ENCODE measurements at places on chromosomes 12 and 14.

DNA sequence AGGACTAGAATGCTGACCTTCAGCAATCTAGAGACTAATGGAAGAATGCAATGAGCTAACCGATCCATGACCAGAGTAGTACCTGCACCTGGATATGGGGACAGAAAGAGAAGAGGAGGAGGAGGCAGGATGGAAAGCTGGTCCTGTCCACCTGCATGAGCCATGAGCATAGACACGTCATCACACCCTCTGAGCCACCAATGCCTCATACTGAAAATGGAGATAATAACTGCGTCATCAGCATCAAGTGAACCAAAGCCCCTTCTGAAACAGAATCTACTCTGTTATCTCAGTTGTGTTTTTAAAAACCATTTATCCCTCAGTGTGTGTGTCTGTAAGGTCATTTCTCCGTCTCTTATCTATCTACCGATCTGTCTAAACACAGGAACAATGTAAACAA, 327.0 kb downstream of the BCL11B start:
- DNase-seq, result no peak

DNA sequence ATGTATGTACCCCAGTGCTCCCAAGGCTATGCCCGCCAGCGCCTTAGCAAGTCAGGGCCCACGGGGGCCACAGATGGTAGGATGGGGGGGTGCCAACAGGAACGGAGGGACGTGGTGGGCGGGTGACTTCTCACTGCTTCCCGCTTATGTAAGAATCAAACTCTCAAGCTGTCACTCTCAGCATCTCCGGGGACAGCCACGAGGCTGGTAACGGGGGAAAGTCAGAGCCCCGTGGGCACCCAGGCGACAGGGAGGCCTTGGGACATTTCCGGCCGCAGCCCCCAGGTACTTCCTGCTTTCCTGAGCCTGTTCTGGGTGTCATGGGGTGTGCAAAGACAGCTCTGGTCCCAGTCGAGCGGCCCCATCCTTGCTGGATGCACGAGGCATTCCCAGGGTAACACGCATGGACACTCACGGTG, 59.3 kb downstream of the TESC start:
- DNase-seq, result peak; percentile 47

DNA sequence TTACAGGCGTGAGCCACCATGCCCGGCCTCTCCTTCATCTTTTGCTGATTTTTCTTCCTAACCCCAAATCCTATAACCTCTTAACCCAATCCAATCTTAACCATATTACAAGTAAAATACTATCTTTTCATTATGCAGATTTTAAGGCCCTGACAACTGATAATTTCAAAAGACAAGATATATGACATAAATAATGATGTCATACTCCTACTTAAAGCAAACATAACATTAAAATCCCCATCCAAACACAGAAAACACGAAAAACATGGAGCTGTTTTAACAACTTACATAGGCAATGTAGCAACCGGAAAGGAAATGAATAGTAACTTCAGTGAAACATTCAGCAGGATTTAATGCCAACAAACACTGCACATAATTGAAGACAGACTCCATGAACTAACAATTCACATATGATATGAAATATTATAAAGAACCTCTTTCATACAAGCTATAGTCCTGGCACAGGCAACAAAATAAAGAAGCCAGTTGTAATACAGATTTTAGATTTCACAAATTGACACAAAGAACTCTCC, 21.5 kb downstream of the USP44 start:
- DNase-seq, result no peak

DNA sequence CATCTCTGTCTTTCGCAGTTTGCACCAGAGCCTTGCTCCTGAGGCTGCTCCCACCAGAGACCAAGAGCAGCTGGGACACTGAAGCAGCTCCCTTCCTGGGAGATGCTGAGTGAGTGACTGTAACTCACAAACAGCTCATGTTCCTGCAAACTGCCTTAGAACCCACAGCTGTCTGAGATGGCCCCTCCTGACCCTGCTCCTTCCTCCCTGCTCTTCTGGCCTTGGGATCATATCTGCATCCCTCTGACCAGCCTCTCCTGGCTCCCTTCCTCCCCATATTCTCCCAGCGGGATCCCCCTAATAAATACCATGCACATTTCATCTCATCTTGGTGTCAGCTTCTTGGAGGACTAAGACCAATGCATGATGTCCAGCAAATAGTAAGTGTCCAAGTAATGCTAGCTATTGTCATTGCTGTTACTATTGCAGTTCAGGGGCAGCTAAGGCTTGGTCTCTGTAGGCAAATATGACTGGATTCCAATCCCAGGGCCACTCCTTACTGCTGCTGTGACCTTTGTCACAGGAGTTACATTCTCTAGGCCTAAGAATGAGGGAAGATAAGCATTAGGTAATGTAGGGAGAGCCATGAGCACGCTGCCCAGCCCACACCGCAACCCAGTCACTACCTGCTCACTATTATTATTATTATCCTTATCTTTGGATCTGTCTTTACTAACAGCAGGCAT, 47.9 kb downstream of the SYNE3 start:
- DNase-seq, result no peak

- DNase-seq, result no peak
Observed at GRCh38 chr14:92863286-92864080, 59.5 kb upstream of the CHGA start.

DNA sequence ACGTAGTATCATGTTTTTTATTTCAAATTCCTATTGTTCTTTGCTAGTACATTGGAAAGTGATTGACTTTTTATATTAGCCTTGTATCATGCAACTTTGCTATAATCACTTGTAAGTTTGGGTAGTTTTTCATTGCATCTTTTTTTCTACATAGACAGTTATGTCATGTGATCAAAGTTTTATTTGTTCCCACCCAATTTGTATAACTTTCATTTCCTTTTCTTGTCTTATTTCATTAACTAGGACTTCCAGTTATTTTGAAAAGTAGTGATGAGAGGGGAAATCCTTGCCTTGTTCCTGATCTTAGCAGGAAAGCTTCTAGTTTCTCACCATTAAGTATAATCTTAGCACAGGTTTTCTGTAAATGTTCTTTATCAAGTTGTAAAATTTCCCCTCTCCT, 9.8 kb upstream of the KRT6A start:
- DNase-seq, result no peak

- no peak for DNase-seq
Observed at GRCh38 chr14:32669391-32669790, 269.3 kb upstream of the NPAS3 start.

- DNase-seq, result no peak
Observed at GRCh38 chr12:100404769-100405407, 48.0 kb downstream of the SLC17A8 start.

GRCh38 chr12:131330106-131330815, 376.6 kb downstream of the ADGRD1 start:
- DNase-seq, result no peak

DNA sequence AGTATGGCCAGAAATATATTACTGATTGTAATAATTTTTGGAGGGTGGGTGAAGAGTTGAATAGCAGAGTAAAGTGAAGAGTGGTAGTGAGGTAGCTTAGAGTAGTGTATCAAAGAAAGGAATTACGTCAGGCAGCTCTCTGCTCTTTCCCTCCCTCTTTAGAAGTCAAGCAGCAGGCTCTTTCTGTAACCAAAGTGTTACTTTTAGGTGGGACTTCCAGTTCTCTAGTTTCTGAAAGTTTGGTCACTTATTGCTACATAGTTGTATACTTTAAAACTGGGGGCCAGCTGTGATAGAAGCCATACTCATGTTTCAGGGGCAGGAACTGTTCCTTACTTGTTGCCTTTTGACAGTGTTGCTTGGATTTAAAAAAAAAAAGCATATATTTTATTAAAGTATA, 30.6 kb downstream of the ATF7IP start:
- DNase-seq, result no peak

DNA sequence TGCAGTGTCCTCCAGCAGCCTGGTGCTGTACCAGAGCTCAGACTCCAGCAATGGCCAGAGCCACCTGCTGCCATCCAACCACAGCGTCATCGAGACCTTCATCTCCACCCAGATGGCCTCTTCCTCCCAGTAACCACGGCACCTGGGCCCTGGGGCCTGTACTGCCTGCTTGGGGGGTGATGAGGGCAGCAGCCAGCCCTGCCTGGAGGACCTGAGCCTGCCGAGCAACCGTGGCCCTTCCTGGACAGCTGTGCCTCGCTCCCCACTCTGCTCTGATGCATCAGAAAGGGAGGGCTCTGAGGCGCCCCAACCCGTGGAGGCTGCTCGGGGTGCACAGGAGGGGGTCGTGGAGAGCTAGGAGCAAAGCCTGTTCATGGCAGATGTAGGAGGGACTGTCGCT, 15.2 kb downstream of the C12orf43 start:
- DNase-seq, result no peak

- DNase-seq, result no peak
Observed at GRCh38 chr12:39327510-39327909, 115.4 kb downstream of the KIF21A start.

DNA sequence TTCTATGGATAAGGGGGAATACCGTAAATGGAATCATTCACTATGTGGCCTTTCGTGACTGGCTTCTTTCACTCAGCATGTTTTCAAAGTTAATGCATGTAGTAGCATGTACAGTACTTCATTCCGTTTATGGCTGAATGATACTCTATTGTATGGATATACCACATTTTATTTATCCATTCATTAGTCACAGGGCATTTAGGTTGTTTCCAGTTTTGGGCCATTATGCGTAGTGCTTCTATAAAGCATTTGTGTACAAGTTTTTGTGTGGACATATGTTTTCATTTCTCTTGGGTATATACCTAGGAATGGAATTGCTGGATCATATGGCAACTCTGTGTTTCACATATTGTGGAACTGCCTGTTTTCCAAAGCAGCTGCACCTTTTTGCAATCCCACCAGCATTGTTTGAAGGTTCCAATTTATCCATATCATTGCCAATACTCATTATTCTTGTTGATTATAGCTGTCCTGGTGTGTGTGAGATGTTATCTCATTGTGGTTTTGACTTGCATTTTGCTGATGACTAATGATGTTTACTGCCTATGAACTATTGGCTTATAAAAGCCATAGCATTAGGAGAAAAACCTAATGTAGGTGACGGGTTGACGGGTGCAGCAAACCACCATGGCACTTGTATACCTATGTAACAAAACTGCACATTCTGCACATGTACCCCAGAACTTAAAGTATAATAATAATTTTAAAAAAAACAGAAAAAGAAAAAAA, 45.5 kb downstream of the ATF7IP start:
- DNase-seq, result no peak

- no peak for DNase-seq
Observed at GRCh38 chr14:99136401-99136800, 135.6 kb downstream of the BCL11B start.

- DNase-seq, result no peak
Observed at GRCh38 chr12:67515679-67516340, 132.7 kb upstream of the DYRK2 start.

GRCh38 chr14:70181276-70181675, 7.5 kb downstream of the SLC8A3 start:
- no peak for DNase-seq

DNA sequence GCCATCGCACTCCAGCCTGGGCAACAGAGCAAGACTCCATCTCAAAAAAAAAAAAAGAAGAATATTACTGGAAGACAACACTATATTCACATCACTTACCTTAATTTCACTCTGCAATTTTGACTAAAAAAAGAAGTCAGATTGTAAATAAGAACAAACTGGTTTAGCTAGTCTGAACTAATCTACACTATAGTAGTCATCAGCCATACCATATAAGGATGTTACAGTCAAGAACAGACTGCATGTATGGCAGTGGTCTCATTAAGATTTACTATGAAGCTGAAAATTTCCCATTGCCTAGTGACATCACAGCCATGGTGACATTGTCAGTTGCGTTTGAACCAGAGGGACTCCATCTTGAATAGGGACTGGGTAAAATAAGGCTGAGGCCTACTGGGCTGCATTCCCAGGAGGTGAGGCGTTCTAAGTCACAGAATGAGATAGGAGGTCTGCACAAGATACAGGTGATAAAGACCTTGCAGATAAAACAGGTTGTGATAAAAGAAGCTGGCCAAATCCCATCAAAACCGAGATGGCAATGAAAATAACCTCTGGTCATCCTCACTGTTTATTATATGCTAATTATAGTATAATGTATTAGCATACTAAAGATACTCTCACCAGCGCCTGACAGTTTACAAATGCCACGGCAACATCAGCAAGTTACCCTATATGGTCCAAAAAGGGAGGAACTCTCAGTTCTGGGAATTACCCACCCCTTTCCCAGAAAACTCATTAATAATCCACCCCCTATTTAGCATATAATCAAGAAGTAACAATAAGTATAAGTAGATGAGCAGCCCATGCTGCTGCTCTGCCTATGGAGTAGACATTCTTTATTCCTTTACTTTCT, 51.2 kb downstream of the OSBPL8 start:
- DNase-seq, result no peak

- no peak for DNase-seq
Observed at GRCh38 chr14:92507174-92507768, 6.3 kb upstream of the RIN3 start.

DNA sequence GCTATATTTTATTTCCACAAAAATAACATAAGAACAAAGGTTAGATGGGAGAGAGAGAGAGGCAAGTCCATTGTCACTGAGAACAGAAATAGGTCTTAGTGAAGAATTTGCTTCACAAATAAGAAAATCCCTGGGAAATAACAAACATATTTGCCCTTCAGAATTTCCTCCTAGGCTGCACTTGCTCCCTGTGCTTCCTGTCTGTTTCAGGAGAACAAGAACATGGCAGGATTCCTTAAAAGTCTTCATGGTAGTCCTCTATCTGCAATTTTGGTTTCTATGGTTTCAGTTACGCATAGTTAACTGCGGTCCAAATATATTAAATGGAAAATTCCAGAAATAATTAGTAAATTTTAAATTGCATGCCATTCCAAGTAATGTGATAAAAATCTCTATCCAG, 34.1 kb downstream of the SENP1 start:
- no peak for DNase-seq

- DNase-seq, result no peak
Observed at GRCh38 chr14:61368114-61368710, 46.8 kb downstream of the PRKCH start.

GRCh38 chr12:57131896-57132744, 3.8 kb downstream of the LRP1 start:
- no peak for DNase-seq

GRCh38 chr14:99780690-99781089, 12.5 kb upstream of the EML1 start:
- DNase-seq, result no peak

DNA sequence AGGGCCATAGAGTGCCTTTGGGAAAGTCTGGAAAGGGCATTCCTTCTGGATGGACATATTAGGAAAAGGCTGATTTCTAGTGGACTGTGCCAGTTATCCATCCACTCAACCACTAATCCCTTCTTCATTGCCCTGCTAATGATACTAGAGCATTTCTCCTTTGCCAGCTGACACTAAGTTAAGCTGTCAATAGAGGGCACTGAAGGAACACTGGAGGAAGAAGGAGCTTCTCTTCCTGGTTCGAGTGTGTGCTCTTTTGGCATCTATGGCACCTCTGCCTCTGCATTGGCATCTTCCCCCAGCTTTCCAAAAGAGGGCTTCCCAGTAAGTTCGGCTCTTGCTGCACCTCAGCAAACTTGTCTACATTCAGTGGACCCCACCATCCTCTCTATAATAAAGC, 165.4 kb downstream of the DERA start:
- DNase-seq, result no peak

Measured in dorsolateral prefrontal cortex (tissue), 122 donors.